ENCODE measurements at places on chromosomes 16 and 17.

DNA sequence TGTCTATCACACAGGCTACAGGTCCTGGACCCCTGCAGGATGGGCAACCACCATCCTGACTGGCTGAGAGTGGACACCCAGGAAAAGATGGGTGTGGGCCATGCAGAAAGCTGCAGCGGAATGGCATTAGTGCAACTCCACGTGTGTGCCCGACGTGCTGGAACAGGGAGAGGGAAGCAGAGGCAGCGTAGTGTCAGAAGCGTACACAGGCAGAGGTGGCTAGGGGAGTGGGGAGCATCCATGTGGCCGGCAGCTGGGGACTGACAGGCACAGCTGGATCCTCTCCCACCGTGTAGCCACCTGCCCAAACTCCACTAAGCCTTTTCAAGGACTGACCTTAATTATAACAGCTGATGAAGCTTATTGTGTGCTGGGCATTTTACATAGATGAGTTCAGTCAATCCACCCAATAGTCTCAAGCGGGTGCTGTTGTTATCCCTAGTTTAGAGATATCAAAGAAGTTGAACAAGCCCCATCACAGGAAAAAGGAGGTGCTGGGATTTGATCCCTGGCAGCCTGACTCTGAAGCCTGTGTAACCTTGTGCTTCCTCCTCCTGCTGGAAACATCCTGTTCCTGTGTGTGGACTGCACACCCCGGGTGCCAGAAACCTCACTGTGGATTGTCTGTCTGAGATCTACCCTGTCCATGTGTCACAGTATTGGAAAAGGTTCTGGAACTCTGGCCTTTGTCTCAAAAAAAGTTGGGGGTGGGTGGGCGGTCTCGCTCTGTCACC is 114.0 kb downstream of the PRKCA start:
- no peak for DNase-seq

DNA sequence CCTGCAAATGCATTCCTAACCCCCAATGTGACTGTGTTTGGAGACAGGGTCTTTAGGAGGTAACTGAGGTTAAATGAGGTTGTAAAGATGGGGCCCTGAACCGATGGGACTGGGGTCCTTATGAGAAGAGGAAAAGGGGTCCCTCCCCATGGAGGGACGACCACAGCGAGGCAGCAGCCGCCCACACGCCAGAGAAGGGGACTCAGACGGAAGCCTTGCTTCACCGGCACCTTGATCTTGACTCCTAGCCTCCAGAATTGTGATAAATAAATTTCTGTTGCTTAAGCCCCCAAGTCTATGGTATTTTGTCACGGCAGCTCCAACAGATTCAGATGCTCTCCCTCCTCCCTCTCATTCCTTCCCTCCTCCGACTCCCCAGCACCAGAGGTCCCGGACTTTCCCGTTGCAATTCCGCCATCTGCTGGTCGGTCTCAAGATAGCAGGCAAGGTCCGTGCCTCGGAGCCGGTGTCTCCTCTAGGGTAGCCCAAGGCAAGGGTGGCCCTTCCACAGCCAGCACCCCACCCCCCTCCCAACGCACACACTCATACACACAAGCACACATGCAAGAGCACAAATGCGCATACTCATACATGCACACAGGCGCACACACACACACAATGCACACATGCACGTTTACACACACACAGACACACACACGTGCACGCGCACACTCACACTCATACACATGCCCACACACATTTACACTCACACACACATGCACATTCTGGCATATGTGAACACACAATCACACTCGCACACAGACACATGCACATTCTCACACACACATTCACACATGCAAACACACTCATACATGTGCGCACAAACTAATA is 23.1 kb upstream of the C16orf78 start:
- no peak for DNase-seq

- no peak for DNase-seq
Observed at GRCh38 chr17:46810837-46811236, 7.7 kb downstream of the WNT3 start.

GRCh38 chr17:1367351-1367745 is 32.7 kb downstream of the YWHAE start:
- DNase-seq = no peak

DNA sequence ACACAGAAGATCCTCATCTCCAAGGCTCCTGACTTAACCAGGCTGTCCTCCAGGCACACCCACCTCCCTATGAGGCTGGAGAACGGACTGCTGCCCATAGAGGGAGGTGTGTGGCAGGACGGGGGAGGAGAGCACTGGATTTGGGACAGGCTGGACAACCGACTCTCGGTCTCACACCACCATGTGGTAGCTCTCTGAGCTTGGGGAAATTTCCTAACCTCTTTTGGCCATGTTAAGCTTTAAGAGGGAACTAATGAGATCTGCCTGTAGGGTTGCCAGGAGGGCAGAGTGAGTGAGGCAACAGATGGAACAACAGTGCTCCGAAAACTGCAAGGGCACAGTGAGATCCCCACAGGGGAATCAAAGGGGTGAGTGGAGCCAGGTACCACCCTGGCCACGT is 32.7 kb downstream of the RHBDL3 start:
- DNase-seq = no peak

- DNase-seq = no peak
Observed at GRCh38 chr16:77469634-77470033, 34.8 kb upstream of the ADAMTS18 start.

DNA sequence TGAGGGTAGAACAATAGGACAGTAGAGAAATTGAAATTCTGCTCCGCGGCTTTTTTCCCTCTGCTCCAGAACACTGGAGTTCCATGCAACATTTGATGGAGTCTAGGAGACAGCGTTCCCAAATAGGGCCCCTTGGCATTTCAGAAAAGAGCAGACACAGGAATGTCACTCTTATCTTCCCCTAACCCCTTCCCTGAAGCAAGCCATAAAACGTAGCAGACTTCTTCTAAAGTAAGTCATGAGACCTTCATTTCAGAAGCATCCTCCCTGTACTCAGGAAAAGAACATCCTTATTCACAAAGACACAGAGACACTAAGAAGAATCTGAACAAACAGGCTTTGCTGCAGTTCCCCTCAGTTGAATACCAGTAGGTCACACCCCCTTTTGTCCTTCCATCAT is 296.1 kb upstream of the SOX9 start:
- DNase-seq = no peak

- DNase-seq = no peak
Observed at GRCh38 chr17:41486809-41487530, 2.7 kb downstream of the KRT36 start.

- DNase-seq = no peak
Observed at GRCh38 chr16:80323808-80324195, 217.0 kb upstream of the DYNLRB2 start.

DNA sequence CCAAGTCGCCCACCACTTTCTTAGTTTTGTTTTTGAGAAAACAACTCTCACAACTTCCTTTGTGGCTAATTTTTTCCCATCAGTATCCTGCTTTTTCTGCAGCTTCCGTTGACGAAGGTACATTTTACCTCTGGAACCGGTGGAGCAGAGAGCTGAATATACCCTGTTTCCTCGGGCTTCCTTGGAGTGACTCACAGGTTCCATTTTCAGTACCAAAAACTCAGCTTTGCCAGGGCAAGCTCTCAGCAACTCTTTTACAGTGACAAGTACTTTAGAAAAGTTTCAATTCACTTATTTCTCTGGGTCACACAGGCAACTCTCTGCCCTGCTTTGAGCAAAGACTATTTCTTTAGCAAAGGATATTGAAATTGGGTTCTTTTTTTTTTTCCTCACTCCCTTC is 318.9 kb downstream of the SNX29 start:
- no peak for DNase-seq

GRCh38 chr16:828891-829290 is 28.4 kb upstream of the GNG13 start:
- no peak for DNase-seq

- DNase-seq = no peak
Observed at GRCh38 chr17:57260325-57261083, 4.2 kb downstream of the MSI2 start.

DNA sequence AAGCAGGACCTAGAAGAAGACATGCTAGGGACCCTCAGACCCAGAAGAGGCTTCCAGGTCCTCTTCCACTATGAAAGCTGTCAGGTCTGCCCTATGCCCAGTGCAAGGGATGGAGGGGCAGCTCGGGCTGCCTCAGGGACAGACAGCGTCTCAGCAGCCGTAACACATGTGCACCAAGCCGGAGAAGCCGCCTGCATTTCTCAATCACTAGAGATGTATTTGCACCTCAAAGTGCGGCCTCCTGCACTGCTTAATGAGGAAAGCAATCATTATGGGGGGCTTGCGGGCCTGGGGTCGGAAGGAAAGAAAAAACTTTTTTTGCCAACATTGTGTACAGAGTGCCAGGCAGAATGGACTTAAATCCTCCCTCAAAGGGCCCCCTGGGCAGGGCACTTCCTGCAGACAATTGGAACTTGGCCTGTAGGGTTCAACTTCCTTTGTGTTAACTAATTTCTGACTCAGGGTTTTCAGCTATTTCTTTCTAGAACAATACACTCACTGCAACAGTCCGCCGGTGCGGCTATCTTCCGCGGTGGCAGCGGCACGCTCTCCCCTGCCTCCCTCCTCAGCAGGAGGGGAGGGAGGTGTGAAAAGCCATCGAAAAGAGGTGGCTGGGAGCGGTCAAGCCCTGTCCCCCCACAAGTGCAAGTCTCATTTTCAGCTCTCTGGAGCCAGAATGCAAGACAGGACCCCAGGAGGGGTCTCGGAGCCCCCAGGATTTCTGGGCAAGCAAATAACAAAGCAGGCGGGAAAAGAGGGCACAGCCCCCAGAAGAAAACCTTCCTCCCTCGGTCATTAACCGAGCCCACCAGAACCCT is 101.2 kb downstream of the ZNF423 start:
- DNase-seq = no peak

GRCh38 chr17:59443106-59443505 is 111.7 kb downstream of the YPEL2 start:
- no peak for DNase-seq

GRCh38 chr16:86285938-86286921 is 224.1 kb upstream of the FOXF1 start:
- DNase-seq = no peak

DNA sequence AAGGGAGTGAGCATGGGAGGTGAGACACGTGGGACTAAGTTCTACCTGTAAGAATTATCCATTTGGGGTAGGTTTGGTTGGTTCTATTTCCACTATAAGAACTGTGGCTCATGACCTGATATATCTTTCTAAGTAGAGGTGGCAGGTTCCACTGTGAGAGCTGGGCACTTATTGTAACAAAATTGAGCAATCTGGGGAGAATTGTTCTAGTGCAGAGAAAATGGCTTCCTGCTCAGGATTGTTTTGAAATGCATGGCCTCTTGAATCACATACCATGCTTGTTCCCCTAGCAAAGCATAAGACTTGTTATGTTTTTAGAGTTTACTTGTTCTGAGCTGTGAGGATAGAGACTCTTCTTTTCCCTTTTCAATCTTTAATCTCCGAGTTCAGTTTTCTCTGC is 125.9 kb downstream of the MAP2K6 start:
- DNase-seq = no peak

- DNase-seq = no peak
Observed at GRCh38 chr17:10837921-10838320, at the start of gene PIRT. Gene PIRT, minus strand, starts transcription at chr17:10838087. Its CDS starts 12,442 bp downstream, at chr17:10825645.

GRCh38 chr17:70206361-70207010 is 37.2 kb downstream of the KCNJ2 start:
- no peak for DNase-seq

DNA sequence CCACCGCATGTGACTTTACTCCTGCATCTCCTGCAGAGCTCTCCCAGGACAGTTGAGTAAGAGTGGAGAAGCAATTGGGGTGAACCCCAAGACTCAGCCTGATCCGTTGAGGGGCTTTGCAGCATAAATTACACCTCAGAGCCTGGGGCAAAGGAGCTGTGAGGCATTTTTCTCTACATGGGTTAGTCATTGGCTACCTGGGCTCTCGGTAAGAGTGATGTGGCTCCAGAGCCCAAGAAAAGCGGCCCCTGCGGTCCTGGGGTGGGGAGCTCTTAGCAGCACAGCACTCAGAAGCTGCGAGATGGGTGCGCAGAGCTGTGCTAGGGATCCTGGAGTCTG is 40.4 kb upstream of the C16orf78 start:
- DNase-seq = no peak

DNA sequence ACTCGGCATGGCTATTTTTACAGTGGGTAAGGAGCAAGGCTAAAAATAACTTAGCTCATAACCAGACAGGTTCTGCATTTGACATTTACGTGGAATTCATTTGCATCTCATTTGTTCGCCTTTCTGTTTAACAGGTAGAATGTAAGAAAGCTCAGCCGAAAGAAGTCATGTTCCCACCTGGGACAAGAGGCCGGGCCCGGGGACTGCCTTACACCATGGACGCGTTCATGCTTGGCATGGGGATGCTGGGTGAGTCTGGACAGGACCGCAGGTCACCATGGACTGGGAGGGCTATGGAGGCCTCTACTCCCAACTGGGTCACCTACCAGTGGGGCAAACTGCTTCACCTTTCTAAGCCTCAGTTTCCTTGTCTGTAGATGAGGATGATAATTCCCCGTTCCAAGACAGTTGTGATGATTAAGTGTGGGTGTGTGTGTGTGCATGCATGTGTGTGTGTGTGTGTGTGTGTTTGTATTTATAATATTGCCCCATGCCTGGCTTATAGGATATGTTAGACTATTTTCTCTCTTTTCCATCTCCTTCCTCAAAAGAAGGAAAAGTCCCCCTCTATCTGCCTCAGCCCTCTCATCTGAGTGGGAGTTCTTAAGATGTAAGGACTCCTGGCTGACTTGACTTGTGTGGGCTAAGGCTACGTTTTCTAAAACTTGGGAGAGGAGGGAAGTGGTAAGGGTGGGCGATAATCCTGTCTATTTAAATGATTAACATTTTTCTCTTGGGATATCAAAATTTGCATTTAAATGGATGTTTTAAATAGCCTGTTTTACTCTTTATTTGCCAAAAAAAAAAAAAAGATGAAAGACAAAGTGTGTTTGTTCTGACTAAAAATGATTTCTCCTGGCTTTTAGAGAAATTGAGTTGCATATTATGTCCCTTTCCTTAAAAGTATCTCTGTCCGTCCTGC is 129.0 kb downstream of the CCDC182 start:
- no peak for DNase-seq

GRCh38 chr17:57559226-57559625 is 185.9 kb downstream of the CCDC182 start:
- no peak for DNase-seq

GRCh38 chr16:56203052-56203451 is 11.8 kb downstream of the GNAO1 start:
- DNase-seq = no peak

- no peak for DNase-seq
Observed at GRCh38 chr16:12337871-12338655, 361.5 kb downstream of the SNX29 start.

Measured in NCI-H2081 treated with DMSO at 0.1 percent for 48 hours (cell line).